Stimulated activated CD4-positive, alpha-beta T cell treated with anti-CD3 and anti-CD28 coated beads, Interleukin-1b, Interleukin-23, amount 100 ng/mL, for 48 hours (primary cell): ENCODE measurements at places on chromosomes 3 and 15.

- no peak for DNase-seq
These were observed 111.1 kb downstream of the FMN1 start for GRCh38 chr15:33083232-33084081.

GRCh38 chr15:56366211-56366610 lies 985 bp downstream of the TEX9 start:
- DNase-seq, result no peak

- DNase-seq, result peak; percentile 12
These were observed 25.8 kb upstream of the RPL39L start for GRCh38 chr3:187165144-187165543.

DNA sequence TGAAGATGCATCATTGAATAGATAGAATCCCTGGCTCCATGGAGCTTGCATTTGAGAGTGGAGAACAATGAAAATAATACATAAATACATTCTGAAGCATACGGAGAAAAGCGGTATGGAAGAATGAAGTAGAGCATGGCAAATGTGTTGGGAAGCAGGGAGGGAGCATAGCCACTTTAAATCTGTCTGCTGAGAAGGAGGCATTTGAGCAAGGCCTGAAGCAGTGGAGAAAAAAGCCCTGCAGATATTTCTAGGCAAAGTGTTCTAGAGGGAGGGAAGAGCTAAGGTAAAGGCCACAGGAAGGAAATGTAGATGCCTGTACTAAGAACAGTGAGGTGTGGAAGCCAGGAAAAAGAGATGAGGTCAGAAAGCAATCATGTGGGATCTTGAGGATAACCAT lies 484.8 kb downstream of the CNTN3 start:
- no peak for DNase-seq

DNA sequence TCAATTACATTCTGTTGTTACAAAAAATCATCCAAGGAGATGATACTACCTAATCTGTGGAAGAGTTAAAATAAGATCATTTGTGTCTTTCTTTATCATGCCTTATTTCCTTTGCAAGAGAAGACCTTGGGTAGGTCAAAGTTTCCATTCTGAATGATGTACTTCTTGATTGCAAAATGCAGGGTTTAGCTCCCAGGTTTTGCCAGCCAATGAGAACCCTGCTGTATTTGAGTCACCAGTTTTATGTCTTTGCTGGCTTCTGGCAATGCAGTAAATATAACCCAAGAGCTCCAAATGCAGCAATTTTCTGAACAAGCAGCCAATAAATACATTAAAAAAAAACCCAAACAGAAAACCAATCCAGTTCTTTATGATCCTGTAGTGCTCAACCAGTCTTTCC lies 204.9 kb downstream of the CADPS start:
- no peak for DNase-seq

DNA sequence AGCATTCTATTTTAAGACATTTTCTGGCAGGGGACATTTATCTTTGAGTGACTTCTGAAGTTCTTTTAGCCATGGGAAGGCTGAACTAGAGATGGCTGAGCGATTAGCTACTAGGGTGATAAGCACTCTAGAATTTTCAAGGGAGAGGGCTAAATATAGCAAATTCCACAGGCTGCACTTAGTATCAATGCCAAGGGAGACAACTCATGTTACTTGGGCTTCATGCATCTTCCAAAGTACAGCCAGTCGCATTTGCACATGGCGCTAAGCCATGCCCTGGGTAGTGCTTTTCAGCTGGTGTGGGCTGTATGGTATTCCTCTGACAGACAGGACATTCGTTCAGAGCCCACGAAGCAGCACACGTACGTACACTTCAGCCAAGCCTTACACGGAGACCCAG lies 69.6 kb downstream of the RYR3 start:
- no peak for DNase-seq
